ENCODE measurements at places on chromosomes 6 and 20. TPM values are rescaled to one million over a fixed set of nuclear protein-coding genes. Genes with fewer than 3 reads are reported as not detected.

DNA sequence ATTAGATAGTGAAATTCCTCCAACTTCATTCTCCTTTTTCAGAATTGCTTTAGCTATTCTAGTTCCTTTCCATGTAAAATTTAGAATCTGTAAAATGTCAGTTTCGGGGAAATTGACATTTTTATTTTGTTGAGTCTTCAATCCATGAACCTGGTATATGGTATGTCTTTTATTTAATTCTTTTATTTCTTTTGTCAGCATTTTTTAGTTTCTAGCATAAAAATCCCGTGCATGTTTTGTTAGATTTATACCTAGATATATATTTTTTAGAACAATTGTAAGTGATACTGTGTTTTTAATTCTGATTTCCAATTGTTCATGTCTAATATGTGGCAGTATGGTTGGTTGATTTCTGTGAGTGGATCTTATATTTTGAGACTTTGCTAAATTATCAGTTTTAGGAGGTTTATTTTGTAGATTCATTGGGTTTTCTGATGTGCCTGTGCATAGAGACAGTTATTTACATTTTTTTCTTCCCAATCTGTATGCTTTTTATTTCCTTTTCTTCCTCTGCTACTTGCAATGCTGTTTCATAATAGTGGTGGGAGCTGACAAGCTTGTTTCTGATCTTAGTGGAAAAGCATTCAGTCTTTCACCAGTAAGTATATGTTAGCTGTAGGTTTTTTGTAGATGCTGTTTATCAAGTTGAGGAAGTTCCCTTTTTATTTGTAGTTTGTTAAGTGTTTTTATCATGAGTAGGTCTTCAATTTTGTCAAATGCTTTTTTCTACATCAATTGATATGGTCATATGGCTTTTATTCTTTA is 13.7 kb downstream of the TAB2 start:
- DNase-seq, result no peak

The SRMS gene
- not detected for polyA plus RNA-seq

GRCh38 chr6:76004202-76004601 is 68.3 kb downstream of the IMPG1 start:
- no peak for DNase-seq

The C6orf58 gene
- polyA plus RNA-seq, result not detected

The FNDC1 gene
- 0.69 TPM for polyA plus RNA-seq
